ENCODE measurements at places on chromosomes 13 and 19.

DNA sequence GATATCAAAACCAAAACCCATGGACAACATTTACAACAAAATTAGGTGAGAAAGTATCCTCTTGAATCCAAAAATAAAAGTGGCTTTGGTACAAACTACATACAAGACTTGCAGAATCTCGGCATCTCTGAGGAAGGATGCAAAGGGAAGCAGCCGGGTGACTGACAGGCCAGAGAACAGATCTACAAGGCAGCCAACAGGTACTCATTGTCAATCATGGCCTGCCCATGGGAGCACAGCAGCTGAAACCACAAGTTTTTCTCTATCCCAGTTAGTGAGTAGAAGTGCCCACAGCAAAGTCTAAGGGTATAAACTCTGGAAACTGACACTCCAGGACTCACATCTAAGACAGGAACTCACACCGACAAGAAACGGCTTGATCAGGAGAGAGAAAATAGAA, 74.5 kb downstream of the TBC1D4 start:
- no peak for DNase-seq

- no peak for DNase-seq
These were observed 63.7 kb downstream of the SIPA1L3 start for GRCh38 chr19:37970699-37971098.

DNA sequence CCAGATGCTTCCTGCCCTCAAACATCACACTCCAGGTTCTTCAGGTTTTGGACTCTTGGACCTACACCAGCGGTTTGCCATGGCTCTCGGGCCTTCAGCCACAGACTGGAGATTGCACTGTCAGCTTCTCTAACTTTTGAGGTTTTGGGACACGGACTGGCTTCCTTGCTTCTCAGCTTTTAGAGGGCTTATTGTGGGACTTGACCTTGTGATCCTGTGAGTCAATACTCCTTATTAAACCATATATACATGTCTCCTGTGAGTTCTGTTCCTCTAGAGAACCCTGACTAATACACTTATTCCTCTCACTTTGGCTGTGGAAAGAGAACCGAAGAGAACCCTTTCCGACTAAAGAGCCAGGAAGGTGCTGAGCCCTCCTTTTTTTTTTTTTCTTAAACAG, 53.6 kb downstream of the LMO7 start:
- no peak for DNase-seq

- DNase-seq: no peak
These were observed 743 bp downstream of the CHAF1A start for GRCh38 chr19:4403005-4403761.

GRCh38 chr13:29763436-29764180, 86.8 kb downstream of the UBL3 start:
- DNase-seq: no peak

DNA sequence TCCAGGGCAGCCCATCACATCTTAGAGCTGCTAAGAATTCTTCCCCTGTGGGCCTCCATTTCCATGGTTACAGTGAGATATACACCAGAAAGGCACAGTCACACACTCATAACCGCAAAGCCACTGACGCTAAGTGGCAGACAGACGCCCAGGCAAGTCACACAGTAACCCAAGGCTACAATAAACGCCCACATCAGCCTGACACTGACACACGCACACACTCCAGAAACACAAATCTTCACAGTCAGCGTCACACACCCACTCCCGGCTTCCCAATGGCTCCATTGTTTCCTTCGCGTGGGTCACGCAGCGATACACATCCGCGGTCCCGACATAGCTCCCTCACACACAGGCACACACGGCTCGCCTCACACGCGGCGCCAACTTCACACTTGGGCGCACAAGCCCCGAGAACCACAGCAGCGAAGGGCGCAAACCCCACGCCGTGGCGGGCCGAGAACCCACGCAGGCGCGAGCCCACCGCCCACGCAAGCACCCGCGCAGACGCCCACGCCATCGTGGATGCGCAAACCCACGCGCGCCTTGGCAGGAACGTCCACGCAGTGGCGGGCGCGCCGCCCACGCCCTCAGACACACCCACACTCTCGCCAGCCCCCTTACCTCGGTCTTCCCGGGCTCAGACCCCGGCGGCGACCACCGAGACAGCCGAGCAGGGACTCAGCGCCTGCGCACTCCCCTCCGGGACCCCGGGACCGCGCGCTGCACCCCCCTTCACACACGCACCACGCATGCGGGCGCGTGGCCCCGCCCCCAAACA, at the start of gene ZNF667:
Gene ZNF667, minus strand, starts transcription at position 695 of the 778 bp plus-strand sequence. CDS start 14,975 bp downstream, outside the sequence.
- DNase-seq: peak; percentile 24

DNA sequence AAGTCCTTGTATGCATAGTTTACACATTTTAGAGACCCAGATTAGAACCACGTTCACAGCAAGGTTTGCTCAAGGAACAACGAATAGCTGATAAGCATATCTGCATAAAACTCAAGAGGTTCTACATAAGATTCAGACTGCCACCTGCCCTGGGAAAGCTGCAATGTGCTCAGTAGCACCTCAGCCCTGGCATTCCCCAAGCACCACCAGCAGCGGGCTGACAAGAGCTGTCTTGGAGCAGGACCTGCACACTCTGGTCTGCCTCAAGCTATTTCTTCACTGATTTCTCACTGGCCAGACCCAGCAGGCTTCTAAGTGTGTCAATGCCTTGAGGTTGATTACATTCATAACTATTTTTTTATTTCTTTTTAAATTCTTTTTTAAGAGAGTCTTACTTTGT, 65.8 kb upstream of the UQCRFS1 start:
- DNase-seq: no peak

GRCh38 chr19:10222201-10222890, 8.8 kb downstream of the S1PR2 start:
- no peak for DNase-seq

DNA sequence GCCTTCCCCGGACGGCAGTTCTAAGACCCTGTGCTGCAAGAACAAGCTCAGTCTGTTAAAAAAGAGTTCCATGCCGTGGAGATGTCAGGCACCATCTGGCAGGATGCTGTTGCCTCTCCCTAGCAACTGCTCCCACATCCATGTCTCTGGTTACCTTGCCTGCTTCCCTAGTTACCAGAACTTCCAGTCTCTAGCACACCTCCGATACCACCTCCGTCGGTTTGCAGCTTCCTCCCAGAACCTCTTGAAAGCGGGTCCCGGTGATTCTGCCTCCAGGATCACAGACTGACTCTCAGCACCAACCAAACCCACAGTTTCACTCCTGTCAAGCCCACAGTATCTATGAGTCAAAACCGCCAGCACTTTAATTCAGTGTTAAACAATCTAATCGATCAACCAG, 55.4 kb downstream of the KCTD12 start:
- no peak for DNase-seq

- no peak for DNase-seq
These were observed 888.8 kb downstream of the SLITRK6 start for GRCh38 chr13:84910423-84910822.

- no peak for DNase-seq
These were observed 37.2 kb downstream of the ELF1 start for GRCh38 chr13:40981949-40982348.

DNA sequence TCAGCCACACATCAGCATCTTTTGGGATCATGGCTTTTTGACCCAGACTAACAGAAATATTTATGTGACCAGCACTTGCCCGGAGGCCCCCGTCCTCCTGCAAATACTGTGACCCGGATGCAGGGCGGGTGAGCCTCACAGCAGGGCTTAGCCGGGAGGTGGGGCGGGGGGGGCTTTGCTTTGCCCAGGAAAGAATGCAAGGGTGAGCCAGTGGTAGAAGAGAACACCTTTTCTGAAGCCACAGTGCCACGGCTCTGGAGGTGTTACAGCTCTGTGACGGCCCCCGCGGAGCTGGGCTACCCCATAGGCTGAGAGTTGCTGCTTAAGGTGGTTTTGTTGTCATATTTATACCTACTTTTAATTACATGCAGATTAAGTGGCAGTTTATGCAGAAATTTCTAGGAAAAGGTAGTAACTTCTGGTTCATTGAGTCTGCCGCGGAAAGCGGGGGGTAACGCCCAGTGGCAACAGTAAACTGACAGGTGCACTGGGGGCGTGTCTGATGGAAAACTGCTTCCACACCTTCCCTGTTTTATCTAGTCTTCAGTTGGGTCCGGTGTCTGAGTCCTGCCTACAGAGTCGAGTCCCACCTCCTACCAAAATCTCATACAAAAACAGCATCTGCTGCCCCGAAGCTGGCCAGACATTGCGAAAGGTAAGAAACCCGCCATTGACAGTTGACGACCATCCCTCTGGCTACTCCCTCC, 187.9 kb downstream of the TEX29 start:
- DNase-seq: no peak

- no peak for DNase-seq
These were observed 32.7 kb upstream of the GPR183 start for GRCh38 chr13:99339736-99340397.

DNA sequence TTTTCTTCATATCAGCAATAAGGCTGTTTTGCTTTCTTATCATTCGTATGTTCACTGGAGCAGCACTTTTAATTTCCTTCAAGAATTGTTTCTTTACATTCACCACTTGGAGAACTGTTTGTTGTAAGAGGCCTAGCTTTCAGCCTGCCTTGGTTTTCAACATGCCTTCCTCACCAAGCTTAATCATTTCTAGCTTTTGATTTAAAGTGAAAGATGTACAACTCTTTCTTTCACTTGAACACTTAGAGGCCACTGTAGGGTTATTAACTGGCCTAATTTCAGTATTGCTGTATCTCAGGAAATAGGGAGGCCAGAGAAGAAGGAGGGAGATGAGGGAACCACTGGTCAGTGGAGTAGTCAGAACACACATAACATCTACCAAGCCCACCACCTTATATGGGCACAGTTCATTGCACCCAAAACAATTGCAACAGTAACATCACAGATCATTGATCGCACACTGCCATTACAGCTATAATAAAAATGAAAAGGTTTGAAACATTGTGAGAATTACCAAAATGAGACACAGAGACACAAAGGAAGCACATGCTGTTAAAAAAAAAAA, 181.4 kb upstream of the TUBA3C start:
- no peak for DNase-seq

GRCh38 chr19:30090476-30090875, 148.4 kb downstream of the URI1 start:
- DNase-seq: no peak

- DNase-seq: peak; percentile 10
These were observed at the start of gene HS6ST3 for GRCh38 chr13:96089749-96090239. HS6ST3 (plus strand) TSS chr13:96090107.

- DNase-seq: no peak
These were observed 17.2 kb downstream of the SMIM24 start for GRCh38 chr19:3462991-3463713.

- DNase-seq: peak; percentile 29
These were observed 1.1 kb downstream of the LSM14A start for GRCh38 chr19:34173193-34173956.

GRCh38 chr13:90690458-90691080, 656.9 kb upstream of the MIR17HG start:
- peak; percentile 94 for DNase-seq

- DNase-seq: no peak
These were observed 70.1 kb downstream of the STK24 start for GRCh38 chr13:98506728-98507230.

- no peak for DNase-seq
These were observed 235.4 kb upstream of the MAB21L1 start for GRCh38 chr13:35711909-35712308.

GRCh38 chr13:98542568-98543377, 34.1 kb downstream of the STK24 start:
- DNase-seq: no peak

DNA sequence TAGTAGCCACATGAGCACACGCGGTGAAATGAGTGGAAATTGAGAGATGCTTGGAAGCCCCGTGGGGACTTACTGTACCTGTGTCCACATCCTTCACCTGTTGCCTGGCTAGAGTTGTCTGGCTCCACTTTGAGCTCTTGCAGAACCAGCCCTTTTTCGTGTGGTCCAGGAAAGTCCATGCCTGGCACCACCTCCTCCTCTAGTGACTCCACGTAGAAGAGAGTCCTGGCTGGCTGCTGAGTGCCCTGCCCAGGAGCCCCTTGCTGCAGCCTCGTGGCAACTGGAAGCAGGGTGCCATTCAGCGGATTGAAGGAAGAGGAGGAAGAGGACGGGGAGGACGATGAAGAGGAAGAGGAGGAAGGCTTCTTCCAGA, 515 bp upstream of the ATXN8OS start:
- no peak for DNase-seq

DNA sequence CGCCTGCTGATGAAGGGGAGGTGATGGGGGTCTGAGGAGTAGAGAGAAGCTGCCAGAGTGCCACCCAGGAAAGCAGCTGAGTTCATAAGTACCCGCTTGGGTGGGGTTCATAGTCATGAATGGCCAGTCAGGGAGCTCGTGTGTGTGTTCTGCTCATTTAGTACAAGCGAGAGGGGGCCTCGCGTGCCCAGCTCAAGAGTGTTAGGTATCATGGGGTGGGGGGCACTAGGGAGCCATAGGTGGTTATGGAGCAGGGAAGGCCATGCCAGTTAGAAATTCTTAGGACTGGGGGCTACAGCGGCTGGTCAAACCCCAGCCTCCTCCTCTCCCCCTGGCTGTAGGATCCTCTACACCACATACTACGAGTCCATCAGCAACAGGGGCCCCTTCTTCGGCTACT, 46.8 kb downstream of the CD320 start:
- DNase-seq: no peak

GRCh38 chr19:51318687-51319648, 7.5 kb downstream of the IGLON5 start:
- no peak for DNase-seq

DNA sequence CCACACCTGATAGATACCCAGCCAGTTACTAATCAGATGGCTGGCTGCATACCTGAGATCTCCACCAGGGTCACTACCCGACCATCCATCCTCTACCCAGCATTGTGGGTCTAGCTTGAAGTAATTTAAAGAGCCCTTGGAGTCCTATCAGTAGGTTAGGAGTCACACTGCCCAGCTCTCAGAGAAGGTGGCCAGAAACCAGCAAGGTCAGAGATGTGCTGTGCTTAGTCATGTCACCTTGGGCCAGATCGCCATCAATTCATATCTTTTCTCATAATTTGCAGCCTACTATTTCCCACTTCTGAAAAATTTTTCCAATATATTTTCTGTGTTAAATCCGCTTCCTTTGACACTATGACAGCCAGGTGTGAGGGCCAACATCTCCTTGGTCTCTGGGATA, 13.9 kb downstream of the SAMD4B start:
- no peak for DNase-seq

GRCh38 chr19:13165162-13165997, 15.2 kb downstream of the IER2 start:
- DNase-seq: peak; percentile 47

- peak; percentile 60 for DNase-seq
These were observed 56.0 kb upstream of the DOCK9 start for GRCh38 chr13:99033814-99034213.

GRCh38 chr19:45414468-45414867, 8.0 kb downstream of the POLR1G start:
- no peak for DNase-seq
